Stimulated activated CD4-positive, alpha-beta T cell treated with anti-CD3 and anti-CD28 coated beads, Interleukin-1b, Interleukin-23, amount 100 ng/mL, for 1 hour (primary cell): ENCODE measurements at places on chromosomes 1 and 21.

DNA sequence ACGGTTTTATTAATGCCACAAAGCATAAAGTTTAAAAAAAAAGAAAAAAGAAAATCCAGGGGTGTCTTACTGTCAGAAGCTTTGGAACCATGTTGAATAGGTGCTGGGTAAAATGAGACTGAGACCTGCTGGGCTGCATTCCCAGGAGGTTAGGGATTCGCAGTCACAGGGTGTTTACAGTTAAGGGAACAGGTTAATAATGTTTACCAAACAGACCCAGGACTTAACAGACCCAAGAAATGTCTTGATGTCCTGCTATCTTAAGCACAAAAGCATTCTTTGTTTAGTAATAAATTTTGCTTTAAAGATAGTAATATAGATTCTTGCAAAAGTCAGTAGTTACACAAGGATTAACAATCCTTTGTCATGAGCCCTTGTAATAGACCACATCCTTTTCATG is 54.7 kb downstream of the OLFML3 start:
- no peak for DNase-seq

GRCh38 chr1:62286786-62287224 is 32.4 kb downstream of the KANK4 start:
- DNase-seq: no peak

GRCh38 chr1:58780836-58781452 is 2.9 kb downstream of the JUN start:
- no peak for DNase-seq

- DNase-seq: no peak
Observed at GRCh38 chr1:34405266-34405959, 228.7 kb downstream of the C1orf94 start.

- DNase-seq: no peak
Observed at GRCh38 chr1:203473781-203474305, 1.8 kb upstream of the PRELP start.

- no peak for DNase-seq
Observed at GRCh38 chr1:163410073-163410999, 88.6 kb downstream of the NUF2 start.

DNA sequence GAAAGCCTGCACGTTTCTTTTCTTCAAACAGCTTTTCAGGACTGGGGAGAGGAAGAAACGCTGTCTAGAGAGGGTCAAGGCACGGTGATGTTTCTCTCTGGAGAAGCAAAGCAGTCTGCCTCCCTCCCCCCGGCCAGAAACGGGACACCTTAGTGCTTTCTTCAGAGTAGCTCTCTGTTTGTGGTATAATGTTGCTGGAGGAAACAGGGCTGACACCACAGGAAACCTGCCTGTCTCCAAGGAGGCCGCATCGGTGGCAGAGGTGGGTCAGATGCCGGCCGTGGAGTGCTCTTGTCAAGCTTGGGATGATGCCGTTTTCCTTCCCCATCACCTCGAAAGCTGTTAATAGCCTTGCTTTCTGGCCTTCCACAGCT is 139.4 kb downstream of the DHRS3 start:
- no peak for DNase-seq

GRCh38 chr1:70978623-70979022 is 69.0 kb downstream of the PTGER3 start:
- no peak for DNase-seq

- DNase-seq: no peak
Observed at GRCh38 chr1:99217599-99217998, 46.7 kb upstream of the PLPPR4 start.

DNA sequence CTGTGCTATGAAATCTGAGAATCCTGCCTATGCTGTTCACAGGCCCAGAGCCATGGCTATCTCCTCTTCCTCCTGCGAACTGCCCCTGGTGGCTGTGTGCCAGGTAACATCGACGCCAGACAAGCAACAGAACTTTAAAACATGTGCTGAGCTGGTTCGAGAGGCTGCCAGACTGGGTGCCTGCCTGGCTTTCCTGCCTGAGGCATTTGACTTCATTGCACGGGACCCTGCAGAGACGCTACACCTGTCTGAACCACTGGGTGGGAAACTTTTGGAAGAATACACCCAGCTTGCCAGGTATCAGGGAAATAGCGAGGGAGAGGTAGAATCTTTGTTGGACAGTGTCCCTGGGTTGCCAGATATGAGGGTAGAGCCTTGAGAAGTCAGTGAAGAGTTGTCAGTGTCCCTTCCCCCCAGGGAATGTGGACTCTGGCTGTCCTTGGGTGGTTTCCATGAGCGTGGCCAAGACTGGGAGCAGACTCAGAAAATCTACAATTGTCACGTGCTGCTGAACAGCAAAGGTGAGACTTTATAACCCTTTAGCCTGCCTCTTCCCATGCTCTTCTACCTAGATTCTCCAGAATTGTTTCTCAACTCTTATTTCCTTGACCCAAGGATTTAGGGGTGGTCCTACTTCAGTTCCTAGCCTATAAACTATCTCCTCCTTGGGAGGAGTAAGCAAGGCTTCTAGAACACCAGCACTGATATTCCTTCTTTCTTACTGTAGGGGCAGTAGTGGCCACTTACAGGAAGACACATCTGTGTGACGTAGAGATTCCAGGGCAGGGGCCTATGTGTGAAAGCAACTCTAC is 1.4 kb downstream of the NIT1 start:
- no peak for DNase-seq

- no peak for DNase-seq
Observed at GRCh38 chr1:14255711-14256110, 342.8 kb upstream of the KAZN start.

GRCh38 chr1:62800281-62800680 is 16.3 kb downstream of the ATG4C start:
- DNase-seq: no peak

- DNase-seq: no peak
Observed at GRCh38 chr1:19484338-19484797, 971 bp downstream of the CAPZB start.

- no peak for DNase-seq
Observed at GRCh38 chr1:202365092-202365815, 16.8 kb downstream of the PPP1R12B start.

DNA sequence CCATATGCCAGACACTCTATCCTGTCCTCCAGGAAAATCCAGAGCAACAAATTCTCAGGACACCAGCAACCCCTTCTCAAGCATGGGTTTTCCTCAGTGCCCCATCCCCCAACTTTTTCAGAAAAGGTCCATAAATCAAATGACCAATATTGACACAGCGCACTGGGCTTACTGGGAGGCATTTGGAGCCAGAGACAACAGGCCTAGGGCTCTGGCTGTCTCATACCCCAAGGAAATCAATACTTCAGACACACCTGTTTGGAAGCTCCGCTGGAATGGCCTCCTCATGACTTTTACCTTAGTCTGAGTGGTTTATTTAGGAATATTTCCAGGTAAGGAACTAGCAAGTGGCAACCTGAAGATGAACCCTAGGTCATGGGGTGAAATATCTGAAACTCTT is 66.9 kb upstream of the TNR start:
- DNase-seq: no peak

- DNase-seq: no peak
Observed at GRCh38 chr1:90716243-90716551, 905 bp downstream of the BARHL2 start.

DNA sequence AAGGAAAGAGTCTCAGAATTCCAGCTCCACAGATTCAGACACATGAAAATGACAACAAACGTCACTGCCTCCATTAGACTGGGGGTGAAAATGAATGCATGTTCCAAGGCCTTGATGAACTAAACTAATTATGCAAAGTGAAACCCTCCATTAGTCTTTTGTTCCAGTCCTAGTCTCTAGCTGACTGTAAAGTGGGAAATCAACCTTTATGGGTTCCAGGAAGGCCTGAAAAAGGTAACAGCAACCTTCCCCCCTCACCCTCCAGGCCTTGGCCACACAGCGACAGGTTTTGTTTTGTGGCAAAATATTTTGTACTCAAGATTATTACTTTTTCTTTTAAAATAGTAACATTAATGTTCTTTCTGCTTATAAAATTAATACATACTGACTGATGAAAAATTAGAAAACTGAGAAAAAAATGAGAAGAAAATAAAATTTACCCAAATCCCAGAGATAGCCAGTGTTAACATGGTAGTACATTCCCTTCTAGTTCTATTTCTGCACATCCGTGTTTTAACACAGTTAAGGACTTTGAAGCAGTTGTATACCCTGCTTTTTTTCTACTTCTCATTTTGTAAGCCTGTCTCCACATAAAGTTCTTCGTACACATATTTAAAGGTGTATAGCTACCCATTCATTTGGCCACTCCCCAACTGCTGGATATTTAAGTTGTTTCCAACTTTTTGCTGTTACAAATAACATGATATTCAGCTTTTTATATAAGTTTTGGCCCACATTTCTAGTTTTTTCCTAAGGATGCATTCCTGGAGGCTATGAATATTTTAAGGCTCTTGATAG is 60.9 kb downstream of the CD2 start:
- no peak for DNase-seq

- DNase-seq: no peak
Observed at GRCh38 chr1:17672226-17672625, 82.9 kb upstream of the ACTL8 start.

DNA sequence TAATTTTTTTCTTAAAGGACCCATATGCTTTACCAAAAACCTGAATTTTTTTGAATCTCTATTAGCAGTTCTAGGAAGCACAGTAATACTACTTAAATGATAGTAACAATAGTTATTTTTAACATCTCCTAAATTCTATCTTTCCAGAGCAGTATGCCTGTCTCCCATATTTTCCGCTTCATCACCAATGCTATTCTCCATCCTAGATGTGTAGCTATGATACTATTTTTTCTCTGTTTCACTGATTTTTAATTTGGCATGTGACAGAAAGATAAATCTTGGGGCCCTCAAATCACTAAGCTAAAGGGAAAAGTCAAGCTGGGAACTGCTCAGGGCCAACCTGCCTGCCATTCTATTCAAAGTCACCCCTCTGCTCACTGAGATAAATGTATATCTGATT is 102.3 kb upstream of the HMCN1 start:
- DNase-seq: no peak

GRCh38 chr1:8032366-8032910 is 6.3 kb upstream of the ERRFI1 start:
- no peak for DNase-seq

GRCh38 chr1:200911361-200911760 is 16.7 kb downstream of the INAVA start:
- DNase-seq: no peak

DNA sequence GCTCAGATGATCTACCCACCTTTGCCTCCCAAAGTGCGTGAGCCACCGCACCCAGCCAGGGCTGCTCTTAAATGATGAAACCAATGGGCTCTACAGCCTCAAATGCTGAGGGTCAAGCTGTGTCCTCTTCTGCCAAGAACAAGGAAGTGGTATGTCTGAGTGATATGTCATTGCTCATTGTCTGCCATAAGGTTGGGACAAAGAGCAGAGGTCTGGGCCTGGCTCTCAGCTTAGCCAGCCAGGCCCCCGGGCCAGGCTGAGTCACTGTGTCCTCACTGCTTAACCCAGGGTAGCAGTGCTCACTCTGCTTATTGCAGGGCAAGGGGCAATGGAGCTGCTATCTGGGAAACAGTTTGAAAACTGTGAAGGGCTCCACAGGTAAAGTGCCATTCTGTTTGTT is 8.3 kb upstream of the ETS2 start:
- no peak for DNase-seq

GRCh38 chr1:115426956-115427355 is 88.9 kb upstream of the NGF start:
- DNase-seq: no peak

GRCh38 chr1:78560811-78561210 is 59.4 kb upstream of the IFI44L start:
- no peak for DNase-seq

- no peak for DNase-seq
Observed at GRCh38 chr1:177922209-177922608, 47.6 kb downstream of the SEC16B start.

- DNase-seq: no peak
Observed at GRCh38 chr1:27481994-27482620, 7.9 kb downstream of the WASF2 start.

GRCh38 chr1:230335861-230336522 is 90.1 kb downstream of the PGBD5 start:
- DNase-seq: no peak

GRCh38 chr1:10788592-10789006 is 7.8 kb downstream of the CASZ1 start:
- DNase-seq: no peak

GRCh38 chr1:219350172-219350931 is 176.7 kb downstream of the LYPLAL1 start:
- DNase-seq: no peak

DNA sequence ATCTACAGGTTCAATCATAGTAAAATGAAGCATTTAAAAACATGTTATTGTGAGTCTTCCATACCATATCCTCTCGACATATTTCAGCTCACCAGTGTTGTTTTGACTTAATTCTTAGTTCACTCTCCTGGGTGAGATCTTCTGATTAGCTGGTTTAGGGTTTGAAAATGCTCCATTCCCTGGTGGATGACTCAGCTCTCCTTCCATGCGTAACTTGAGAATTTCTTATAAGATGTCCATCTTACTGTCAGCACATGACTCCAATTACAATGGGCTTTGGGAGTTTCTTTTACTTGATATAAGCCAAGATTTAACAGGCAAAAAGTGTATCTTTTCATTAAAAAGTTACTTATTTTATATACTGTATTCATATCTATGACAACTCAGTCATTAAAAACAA is 476.5 kb downstream of the BRINP3 start:
- DNase-seq: no peak

DNA sequence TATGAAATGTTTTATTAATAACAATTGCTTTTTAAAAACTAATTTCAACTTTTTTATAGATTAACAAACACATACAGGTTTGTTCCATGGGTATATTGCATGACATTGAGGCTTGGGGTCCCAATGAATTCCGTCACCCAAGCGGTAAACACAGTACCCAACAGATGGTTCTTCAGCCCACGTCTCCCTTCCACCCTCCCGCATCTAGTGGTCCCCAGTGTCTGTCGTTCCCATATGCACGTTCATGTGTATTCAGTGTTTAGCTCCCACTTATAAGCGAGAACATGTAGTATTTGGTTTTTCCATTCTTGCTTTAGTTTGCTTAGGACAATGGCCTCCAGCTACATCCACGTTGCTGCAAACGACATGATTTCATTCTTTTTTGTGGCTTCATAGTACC is 48.6 kb downstream of the NOS1AP start:
- no peak for DNase-seq

- DNase-seq: no peak
Observed at GRCh38 chr1:214718724-214719123, 115.7 kb downstream of the CENPF start.

DNA sequence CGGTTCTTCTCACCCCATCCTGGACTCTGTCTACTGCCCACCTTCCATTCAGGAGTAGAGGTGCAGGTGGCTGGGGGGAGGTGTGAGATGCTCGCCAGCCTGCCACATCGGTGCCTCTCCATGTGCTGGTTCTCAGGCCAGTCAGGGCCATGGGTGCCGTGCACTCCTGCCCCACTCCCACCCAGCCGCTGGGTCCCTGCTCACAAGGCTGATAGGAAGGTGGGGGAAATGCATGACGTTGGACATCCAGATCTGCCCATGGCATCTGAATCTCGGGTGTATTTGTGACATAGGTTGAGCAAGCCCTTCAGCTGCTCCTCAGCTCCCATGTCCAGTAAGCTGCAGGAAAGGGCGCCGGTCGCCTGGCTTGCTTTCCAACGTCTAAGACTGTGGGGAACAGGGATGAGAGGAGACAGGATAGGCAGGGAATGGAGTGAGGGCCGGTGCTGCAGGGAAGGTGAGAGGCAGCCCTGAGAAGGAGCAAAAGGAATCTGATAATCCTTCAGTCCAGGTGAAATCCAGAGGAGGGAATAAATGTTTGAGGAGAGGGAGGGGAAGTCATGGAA is 11.8 kb downstream of the S100A7A start:
- no peak for DNase-seq

- no peak for DNase-seq
Observed at GRCh38 chr1:231165371-231165770, 3.5 kb downstream of the TRIM67 start.

GRCh38 chr21:44551340-44551961 is at the start of gene KRTAP10-2:
KRTAP10-2 (minus strand) TSS chr21:44551505; CDS start chr21:44551458, 47 bp downstream.
- DNase-seq: no peak
